AG20443 (cell line): ENCODE measurements at places on chromosomes 5 and 9.

DNA sequence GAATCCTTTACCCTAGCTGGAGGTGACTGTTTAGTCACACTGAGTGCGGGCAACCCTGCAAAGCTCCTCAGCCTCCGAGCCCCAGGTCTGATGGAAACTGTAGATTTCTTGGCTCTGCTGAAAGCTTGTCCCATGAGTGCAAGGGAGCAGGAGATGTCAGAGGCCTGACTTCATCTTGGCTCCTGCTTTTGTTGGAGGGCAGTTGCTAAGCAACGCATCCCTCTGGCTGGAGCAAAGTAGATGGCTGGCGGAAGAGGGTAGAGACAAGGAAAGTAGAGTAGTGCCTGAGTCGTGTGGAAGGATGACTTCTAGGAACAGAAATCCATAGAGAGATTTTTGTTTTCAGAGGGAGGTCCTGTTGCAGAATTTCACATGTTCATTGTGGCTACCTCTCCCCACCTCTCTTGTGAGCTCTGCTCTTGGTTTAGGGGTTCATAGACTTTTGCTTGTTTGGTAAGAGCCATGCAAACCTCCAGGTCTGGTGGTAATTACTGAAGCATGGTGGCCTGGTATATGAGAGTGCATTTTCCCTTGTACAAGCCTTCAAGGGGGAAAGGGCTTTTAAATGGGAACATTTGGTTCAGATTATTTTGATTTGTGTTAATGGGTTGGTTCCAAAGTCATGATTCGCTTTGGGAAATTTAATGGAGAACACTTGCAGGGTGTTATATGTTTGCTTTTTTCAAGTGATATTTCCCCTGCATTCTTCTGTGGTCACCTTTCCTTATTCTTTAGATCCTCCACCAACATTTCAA lies 71.5 kb downstream of the ARHGAP26 start:
- DNase-seq: peak; percentile 74

DNA sequence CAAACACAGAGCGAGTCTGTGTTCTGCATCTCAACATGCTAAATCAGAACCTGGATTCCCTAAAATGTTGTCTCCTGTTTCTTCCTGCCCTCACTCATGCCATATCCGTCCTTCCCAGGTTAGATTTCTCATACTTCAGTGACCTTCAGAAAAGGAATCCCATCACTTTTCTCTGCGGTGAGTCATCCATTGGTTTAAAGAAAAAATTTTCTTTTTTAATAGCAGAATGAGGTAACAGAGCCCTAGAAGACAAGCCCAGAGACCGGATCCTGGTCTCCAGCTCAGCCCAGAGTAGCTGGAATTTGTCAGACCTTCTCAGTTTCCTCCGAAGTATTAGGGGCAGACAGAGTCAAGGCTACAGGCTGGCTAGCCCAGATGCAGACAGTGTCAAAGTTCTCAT lies 143.2 kb upstream of the DMRT1 start:
- peak; percentile 60 for DNase-seq

GRCh38 chr9:137772281-137772873 lies 105.2 kb upstream of the CACNA1B start:
- DNase-seq: no peak

DNA sequence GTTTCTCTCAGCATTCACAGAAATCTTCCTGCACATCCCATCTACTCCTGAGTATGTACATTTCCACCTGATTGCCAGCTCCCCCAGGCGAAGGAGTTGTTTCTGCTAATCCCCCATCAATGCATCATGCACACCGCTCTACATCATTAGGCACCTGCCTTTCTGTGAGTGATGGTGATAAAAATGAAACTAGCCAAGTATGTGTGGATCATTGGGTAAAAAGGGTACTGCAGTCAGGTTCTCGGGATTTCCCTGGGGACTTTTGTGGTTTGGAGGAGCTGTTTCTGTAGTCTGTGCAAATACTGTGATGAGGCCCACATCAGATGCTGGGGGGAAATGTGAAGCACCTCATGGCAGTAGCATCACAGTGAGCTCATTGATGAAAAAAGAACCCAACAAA lies 30.4 kb downstream of the CAMK4 start:
- DNase-seq: no peak

DNA sequence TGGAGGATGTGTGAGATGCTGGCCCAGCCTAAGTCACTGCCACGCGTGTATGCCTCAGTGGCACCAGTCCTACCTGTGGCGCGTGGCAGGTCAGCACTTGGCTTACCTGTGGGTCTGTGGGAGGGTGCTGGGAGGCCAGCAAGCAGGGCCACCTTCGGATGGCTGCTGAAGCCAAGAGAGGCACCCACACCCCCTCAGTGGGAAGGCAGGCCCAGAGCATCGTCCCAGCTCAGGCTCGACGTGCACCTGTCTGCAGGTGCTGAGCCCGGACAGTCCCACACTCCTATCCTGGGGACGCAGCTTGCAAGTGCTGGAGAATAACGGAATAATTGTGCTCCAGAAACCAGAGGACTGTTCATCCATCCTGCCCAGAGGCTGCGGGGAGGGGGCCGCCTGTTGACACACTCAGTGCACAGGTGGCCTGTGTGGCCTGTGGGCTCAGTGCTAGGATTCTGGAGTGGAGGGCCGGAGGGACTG lies 24.0 kb downstream of the NKD2 start:
- DNase-seq: no peak

GRCh38 chr5:2135354-2135753 lies 252.6 kb upstream of the IRX4 start:
- DNase-seq: no peak

- no peak for DNase-seq
Measured at GRCh38 chr5:39328731-39329130, 35.6 kb downstream of the C9 start.

DNA sequence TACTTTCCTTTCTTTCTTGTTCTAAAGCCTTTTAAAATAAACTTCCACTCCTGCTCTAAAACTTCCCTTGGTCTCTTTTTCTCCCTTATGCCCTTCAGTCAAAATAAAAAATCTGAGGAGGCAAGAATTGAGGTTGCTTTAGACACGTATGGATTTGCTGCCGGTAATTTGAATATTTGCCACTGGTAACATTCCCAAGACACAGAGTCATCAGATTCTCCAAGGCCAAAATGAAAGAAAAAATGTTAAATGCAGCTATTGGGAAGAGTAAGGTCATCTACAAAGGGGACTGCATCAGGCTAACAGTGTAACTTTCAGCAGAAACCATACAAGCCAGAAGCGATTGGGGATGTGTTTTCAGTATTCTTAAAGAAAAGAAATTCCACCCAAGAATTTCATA lies 311.1 kb downstream of the CDH18 start:
- no peak for DNase-seq

DNA sequence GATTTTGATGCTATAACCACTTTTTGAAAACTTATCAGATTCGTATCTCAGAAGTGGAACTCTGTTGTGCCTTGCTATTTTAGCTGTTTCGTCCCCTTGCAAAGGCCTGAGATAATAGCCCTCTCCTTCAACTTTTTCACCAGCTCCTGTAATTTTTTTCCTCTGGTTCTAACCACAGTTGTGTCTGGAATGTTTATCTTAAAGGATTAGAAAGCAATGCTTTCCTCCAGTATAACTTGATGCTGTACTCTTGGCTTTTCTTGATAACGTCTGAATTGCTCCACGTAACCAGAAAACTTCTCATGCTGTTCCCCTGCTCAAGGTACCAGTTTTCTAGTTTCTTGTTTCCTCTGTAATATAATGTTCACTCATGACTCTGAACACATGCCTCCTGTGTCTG lies 209.4 kb downstream of the DTWD2 start:
- no peak for DNase-seq

GRCh38 chr5:67793966-67794365 lies 421.6 kb upstream of the PIK3R1 start:
- DNase-seq: no peak

DNA sequence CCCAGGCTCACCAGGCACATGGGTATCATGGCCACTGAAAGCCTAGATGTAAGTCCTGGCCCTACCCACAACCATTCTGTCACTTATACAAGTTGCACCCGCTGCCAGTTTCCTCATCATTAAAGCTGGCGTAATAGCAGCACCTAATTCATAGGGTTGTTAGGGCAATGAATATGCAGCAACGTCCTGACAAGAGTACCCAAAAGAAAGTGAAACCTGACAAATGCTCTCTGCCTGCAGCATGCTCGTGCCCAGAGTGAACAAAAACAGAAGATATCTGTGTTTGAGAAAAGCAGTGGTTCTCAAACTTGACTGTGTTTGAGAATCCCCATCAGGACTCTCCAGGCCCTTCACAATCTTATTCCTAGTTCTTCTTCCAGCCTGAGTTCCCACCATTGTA lies 632.4 kb downstream of the SEMA5A start:
- no peak for DNase-seq

- DNase-seq: no peak
Measured at GRCh38 chr9:108333530-108333983, 522.2 kb downstream of the ACTL7B start.

DNA sequence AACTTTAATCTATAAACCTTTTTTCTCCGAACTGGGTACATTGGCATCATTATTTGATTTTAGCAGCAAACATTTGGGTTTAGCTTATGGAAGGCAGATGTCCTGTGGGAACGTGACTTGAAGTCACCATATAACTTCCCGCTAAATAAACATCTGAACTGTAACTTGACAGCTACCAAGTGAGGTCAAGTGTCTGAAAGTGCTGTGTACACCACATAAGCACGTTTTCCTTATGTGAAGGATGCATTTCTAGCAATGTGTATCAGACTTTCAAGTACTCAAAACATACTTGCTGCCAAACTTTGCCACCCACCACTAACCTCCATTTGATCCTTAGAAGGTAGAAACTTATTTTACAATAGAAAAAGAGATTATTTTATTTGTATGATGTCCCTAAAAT lies 35.7 kb downstream of the SLC1A3 start:
- no peak for DNase-seq

DNA sequence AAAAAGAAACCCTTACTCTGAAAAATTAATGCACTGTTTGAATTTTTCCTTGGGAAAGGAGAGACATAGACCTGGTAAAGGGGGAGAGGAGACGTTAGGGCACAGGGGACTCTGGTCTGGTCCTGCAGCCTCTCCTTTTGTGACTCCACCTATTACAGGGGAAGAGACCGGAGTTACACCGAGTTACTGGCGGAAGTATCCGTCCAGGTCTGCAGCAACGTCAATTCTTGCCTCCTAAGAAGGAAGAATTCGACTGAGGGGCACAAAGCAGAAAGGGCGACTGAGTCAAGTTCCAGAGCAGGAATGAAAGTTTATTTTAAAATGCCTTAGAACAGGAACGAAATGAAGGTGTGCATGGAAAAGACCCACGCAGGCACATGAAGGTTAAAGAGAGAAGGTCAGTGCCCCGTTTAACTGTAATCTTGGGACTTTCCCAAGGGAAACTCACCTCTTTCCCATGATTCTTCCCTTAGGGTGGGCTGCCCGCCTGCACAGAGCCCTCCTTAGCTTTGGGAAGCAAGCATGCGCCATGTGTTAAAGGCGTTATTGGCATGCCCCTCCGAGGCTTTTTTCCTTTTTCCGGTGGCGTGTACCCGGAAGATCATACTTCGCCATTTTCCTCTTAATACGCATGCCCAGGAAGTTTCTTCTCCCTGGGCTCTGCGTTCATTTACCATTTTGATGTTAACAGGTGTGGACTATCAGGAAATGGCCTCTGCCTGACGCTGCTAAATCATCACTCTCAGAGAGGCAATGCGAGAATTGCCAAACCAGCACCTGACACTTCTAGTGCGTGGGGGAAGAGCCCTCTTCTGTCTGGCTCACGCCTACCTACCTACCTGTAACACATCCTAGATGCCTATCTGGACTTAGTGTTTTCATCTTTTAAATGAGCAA lies 409.6 kb upstream of the PAPPA start:
- DNase-seq: no peak

DNA sequence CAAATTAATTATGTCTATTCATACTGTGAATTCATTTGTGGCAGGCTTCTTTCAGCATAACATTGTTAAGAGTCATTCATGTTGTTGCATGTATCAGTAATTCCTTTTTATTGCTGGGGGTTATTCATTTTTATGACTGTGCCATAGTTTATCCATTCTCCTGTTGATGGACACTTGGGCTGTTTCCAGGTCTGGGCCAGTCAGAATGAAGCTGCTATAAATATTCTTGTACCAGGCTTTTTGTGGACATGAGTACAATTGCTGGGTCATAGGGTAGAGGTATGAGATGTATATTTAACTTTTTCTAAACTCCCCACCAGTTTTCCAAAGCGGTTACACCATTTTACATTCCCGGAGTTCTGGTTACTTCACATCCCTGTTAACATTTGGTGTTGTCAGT lies 13.6 kb downstream of the PRPF4 start:
- DNase-seq: no peak

DNA sequence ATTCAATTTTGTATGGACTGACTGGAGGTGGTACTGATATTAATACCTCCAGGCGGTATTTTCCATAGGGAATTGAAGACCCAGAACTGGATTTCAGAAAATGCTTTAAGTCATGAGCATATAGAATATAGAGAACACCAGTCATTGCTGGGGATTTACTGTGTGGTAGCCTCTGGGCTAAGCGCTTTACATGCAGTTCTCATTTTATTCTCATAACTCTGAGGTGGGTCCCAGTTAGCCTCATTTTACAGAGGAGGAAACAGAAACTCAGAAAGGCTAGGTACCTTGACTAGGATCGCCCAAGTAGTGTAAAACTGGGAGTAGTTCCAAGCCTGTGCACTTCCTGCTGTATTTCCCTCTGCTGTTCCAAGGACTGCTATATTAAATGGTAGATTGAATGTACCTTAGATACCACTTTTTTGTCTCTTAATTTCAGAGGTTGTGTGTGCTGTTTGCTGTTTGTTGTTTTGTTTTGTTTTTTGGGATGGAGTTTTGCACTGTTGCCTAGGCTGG lies 13.8 kb downstream of the SLC44A1 start:
- no peak for DNase-seq

DNA sequence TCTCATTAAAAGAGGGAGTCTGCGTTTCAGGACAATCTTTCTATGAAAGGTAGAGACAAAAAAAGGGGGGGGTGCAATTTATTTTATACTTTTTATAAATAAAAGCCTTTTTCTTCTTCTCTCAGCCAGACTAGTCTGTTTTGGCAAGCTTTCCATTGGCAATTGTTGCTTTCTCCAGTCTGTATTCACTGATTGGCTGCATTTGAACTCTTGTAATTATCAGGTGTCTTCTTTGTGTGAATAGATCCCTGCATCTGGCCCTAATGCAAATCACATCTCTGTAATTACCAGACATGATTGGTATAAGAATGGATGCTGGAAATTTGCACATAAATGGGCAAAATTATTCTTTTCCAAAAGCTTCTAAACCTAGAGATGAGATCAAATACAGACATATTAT lies 7.6 kb upstream of the EQTN start:
- no peak for DNase-seq
